ENCODE measurements at places on chromosomes 2 and 18.

- no peak for DNase-seq
Measured at GRCh38 chr2:129821445-129821844, 158.0 kb upstream of the RAB6C start.

DNA sequence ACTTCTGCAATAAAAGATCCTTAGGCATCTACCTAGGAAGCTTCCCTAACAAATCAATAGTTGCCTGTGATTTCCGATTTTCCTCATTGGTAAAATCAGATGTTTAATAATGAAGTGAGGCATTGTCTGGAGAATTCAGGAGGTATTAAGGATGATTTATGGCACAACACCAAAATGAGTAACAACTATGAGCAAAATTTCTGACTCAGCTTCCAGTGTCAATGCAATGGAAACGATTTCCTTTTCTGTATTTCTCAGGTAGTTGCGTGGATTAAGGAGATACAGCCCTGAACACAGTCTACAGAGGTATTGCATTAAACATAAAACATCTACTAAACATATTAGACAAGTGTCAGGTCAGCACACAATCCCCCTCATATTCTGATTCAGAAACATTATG lies 99.5 kb downstream of the EPB41L3 start:
- DNase-seq = no peak

- DNase-seq = no peak
Measured at GRCh38 chr2:233844836-233845235, 9.5 kb downstream of the HJURP start.

DNA sequence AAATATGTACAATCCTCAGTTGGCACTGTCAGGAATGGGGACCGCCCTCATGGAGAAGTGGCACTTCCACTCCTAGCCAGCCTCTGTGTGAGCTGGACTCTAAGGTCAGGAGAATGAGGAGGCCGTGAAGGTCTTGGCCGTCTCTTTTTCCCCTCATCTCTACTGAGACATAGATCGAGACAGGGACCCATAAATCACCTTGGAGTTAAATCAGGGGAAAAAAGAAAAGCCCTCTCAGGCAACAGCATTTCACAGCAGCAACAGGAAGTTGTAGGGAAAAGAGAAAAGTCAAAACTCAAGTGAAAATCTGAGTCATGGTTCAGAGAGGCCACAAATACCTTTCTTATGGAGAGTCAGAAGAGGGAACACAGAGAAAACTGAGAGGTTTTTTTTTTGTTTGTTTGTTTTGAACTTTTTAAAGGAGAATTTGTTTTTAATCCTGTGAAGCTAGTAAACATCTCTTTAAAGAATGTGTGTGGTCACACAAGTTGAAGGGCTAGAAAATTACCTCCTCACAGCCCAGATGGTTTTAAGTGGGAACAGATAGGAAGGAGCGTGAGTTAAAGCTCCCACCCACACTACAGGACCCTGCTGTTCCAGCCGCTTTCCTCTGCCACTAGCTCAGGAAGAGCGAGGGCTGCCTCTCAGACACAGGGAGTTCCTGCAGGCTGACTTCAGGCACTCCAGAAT lies 30.6 kb upstream of the CYP1B1 start:
- DNase-seq = no peak

GRCh38 chr2:70367722-70368323 lies 66.0 kb upstream of the FAM136A start:
- DNase-seq = no peak

DNA sequence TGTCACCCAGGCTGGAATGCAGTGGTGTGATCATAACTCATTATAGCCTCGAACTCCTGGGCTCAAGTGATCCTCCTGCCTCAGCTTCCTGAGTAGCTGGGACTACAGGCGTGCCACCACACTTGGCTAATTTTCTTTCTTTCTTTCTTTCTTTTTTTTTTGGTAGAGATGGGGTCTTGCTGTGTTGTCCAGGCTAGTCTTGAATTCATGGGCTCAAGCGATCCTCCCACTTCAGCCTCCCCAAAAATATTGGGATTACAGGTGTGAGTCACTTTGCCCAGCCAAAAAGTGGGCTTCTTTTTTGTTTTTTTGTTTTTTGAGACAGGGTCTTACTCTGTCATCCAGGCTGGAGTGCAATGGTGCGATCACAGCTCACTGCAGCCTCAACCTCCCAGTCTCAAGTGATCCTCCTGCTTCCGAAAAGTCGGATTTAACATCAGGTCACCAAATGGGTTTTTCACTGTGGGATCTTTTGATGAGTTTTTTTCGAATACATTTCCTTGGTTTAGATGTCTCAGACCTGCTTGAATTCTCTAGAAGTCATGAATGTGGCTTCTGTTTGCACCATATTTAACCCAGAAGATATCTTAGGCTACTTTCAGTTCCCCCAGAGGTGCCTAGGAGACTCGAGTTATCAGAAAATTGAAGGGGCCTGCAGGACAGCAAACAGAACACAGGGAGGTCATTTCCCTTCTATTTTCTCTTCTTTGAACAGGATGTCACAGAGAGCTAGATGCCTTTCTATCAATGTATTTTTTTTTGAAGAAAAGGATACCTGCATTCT lies 8.9 kb downstream of the RAB31 start:
- DNase-seq = no peak

DNA sequence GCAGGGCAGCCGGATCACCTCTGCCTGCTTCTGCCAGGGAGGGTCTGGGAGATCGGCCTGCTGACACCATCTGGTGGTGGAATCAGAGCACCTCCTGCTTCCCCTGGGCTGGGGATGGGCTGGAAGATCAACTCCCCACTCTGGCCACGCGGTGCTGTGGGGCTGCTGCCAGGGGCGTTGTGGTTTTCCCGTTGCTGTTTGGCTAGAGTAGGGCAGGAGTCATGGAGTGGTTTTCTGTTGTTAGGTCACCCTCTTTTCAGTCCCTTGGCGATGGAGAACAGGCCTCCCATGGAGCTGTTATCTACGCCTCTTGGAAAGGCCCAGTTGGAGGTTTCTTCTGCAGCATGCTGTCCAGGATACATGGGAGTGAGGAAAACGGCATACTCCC lies 15.2 kb downstream of the BCL2L11 start:
- DNase-seq = no peak

Data from stimulated activated CD4-positive, alpha-beta T cell treated with anti-CD3 and anti-CD28 coated beads, TNF-alpha, amount 100 ng/mL, for 4 hours (primary cell).